NCI-H1417 treated with DMSO at 0.1 percent for 48 hours (cell line): ENCODE measurements at places on chromosomes 7 and 10.

DNA sequence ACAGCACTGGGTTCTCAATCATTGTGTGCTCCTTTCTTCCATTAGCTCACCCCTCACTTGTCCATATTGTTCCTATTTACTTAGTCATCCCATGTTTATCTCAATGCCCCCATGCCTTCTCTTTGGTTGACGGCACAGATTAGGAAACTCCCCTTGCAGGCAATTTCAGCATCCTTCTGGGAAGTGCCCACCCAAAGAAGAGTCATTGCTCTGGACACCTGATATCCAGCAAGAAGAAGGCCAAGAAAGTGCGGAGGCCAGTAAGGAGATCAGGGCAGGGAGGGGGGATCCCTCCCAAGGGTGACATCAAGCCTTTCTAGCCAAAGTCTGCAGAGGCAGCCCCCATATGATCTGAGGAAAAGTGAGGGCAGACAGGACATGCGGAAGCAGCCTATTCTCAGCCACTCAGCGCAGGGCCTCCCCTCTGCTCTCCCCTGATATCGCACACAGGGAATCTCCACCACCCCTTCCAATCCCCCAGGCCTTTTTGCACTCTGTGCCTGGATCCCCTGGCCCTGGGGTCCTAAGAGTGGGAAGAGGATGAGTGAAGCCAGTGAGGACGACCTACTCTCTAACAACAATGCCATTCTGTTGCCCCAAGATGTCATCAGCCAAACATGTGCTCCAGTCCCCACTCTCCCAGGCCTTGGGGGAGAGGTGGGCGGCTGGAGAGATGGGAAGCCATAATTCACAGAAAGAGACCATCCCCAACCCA lies 1.8 kb downstream of the TRPV6 start:
- no peak for DNase-seq

- DNase-seq, result no peak
These were observed 10.4 kb downstream of the LAT2 start for GRCh38 chr7:74220229-74220628.

DNA sequence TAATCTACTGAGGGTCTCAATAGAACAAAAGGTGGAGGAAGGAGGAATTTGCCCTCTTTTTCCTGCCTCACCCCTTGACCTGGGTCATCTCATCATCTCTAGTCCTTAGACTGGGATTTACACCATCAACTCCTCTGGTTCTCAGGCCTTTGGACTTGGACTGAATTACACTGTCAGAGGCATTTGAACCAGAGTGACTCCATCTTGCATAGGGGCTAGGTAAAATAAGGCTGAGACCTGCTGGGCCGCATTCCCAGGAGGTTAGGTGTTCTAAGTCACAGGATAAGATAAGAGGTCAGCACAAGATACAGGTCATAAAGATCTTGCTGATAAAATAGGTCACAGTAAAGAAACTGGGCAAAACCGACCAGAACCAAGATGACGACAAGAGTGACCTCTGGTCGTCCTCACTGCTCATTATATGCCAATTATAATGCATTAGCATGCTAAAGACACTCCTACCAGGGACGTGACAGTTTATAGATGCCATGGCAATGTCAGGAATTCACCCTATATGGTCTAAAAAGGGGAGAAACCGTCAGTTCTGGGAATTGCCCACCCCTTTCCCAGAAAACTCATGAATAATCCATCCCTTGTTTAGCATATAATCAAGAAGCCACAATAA lies 84.0 kb downstream of the C1GALT1 start:
- DNase-seq, result no peak

- no peak for DNase-seq
These were observed 57.2 kb upstream of the OPALIN start for GRCh38 chr10:96415891-96416554.

DNA sequence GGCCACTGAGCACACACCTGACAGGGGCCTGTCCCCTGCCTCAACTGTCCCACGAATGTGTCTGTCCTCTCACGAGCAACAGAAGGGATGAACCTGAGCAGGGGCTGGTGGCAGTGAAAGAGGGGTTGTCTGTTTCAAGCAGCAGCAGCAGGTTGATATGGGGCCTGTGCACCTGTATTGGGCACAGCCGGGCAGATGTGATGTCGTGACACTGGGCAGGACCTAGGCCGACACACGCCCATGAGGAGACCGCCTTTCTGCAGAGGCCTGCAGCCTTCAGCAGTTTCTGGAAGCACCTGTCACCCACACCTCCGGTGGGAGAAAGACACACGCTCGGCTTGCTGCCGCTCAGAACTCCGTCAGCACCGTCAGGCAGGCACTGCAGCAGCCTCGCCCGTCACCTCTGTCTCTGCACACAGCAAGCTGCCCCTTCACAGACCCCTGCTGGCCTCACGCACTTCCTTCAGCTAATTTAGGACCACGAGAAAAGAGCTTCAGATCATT lies 48.5 kb downstream of the AMZ1 start:
- no peak for DNase-seq

- DNase-seq, result no peak
These were observed 20.3 kb upstream of the TOMM7 start for GRCh38 chr7:22842973-22843372.

DNA sequence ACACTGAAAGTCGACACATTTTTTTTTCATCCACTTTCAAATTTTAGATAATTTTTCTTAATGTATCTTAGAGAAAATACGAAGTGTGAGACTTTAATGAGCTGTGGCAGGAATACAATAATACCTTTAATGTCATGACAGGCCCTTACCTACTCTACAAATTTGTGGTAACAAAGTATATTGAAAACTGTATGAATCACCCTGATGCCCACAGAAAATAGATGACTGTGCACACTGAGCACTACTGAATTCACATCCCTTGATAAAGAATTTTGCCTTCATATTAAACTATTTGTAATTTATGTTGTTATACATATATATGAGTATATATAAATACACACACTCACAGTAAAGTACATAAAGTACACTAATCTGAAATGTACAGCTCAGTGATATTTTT lies 51.7 kb downstream of the AKR1D1 start:
- DNase-seq, result no peak

DNA sequence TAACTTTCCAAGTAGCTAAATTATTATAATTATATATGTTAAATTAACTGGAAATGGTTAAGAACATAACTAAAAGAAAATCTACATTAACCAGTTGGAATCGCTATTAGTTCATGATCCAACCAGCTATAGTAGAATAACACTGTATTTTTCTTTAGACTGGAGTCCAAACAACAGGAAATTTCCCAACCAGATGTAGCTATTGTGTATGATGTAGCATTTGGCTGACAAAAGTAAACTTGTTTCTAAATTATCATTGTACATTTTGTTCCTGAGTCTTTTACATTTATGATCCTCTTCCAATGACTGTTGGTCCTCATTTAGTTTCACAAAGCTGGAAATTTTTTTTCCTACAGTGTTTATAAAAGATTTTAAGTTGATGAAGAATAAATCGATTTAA lies 62.1 kb downstream of the PAPSS2 start:
- DNase-seq, result no peak

GRCh38 chr7:130921391-130922180 lies 187.6 kb upstream of the KLF14 start:
- DNase-seq, result no peak

GRCh38 chr10:30176182-30176581 lies 116.8 kb upstream of the JCAD start:
- no peak for DNase-seq

DNA sequence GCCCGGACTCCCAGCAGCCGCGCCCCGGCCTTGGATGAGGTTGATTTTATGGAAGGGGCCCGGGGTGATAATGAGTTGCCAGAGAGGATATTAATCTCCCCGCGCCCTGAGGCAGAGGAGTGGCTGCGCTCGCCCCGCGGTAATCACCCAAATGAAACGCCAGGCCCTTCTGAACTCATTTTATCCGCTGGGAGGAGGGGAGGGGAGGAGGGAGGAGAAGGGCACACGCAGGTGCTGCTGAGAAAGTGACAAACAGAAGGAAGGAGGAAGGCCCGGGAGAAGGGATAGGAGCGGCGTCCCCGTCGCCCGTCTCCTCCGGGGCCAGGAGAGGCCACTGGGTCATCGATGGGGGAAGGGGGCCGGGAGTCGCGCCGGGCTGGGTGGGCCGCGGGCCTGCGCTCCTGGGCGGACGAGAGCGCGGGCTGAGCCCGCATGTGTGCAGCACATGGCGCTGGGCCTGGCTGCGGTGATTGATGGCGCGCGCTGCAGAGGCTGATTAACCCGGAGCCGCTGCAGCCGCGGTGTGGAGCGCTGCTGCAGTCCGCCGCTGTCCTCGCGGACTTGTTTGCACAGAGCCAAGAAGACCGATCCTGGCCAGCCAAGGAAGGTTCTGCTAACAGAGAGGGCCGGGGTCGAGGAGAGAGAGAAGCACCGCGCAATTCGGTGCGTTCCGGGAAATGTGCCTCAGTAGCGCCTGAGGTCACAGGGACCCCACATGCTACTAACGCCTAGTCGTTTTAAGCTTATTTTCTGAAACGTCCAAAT lies 6.5 kb downstream of the MNX1 start:
- no peak for DNase-seq

DNA sequence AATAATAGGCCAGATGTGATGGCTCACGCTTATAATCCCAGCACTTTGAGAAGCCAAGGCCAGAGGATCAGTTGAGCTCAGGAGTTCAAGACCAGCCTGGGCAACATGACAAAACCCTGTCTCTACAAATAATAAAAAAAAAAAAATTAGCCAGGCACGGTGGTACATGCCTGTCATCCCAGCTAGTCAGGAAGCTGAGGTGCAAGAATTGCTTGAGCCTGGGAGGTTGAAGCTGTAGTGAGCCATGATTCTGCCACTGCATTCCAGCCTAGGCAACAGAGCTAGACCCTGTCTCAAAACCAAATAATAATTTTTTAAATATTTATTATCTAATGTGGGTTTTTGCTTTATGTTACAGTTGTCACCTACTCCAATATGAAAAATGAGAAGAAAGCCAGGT lies 178.9 kb downstream of the ADK start:
- DNase-seq, result no peak

- no peak for DNase-seq
These were observed 1.6 kb downstream of the TCF7L2 start for GRCh38 chr10:112951359-112952281.

- no peak for DNase-seq
These were observed 757 bp downstream of the ANKIB1 start for GRCh38 chr7:92246360-92247101.
